Breast epithelium (tissue), 4 donors: ENCODE measurements at places on chromosomes 6 and 20. TPM values are rescaled to one million over a fixed set of nuclear protein-coding genes. Genes with fewer than 3 reads are reported as not detected.

GRCh38 chr6:57021086-57021720, 25.3 kb upstream of the KIAA1586 start:
- H3K27me3 ChIP-seq, result no peaks in the 10 kb centered on the region
- DNase-seq, result no peak
- no peak overlapping the region for H3K4me3 ChIP-seq
- H3K27ac ChIP-seq, result no peak overlapping the region
- no peaks in the 10 kb centered on the region for H3K36me3 ChIP-seq

Gene HLA-DRA
- total RNA-seq, result 238 TPM

GRCh38 chr20:58698741-58699622, 6.4 kb downstream of the NPEPL1 start:
- H3K4me1 ChIP-seq, result peaks cover 7% of the 10 kb centered on the region
- peaks cover 6% of the 10 kb centered on the region for H3K36me3 ChIP-seq
- no peaks in the 10 kb centered on the region for H3K27me3 ChIP-seq
- no peak overlapping the region for H3K27ac ChIP-seq

GRCh38 chr6:163311830-163312229, 102.7 kb upstream of the QKI start:
- H3K27ac ChIP-seq, result no peak overlapping the region
- H3K4me1 ChIP-seq, result no peaks in the 10 kb centered on the region
- no peak for DNase-seq
- H3K4me3 ChIP-seq, result no peak overlapping the region
- H3K36me3 ChIP-seq, result no peaks in the 10 kb centered on the region
- no peaks in the 10 kb centered on the region for H3K27me3 ChIP-seq

Gene SLC4A11
- total RNA-seq, result 0.48 TPM

GRCh38 chr6:965343-965742, 272.4 kb upstream of the EXOC2 start:
- H3K36me3 ChIP-seq, result no peaks in the 10 kb centered on the region
- no peak overlapping the region for H3K4me3 ChIP-seq
- DNase-seq, result no peak
- no peaks in the 10 kb centered on the region for H3K4me1 ChIP-seq
- H3K27ac ChIP-seq, result no peak overlapping the region

DNA sequence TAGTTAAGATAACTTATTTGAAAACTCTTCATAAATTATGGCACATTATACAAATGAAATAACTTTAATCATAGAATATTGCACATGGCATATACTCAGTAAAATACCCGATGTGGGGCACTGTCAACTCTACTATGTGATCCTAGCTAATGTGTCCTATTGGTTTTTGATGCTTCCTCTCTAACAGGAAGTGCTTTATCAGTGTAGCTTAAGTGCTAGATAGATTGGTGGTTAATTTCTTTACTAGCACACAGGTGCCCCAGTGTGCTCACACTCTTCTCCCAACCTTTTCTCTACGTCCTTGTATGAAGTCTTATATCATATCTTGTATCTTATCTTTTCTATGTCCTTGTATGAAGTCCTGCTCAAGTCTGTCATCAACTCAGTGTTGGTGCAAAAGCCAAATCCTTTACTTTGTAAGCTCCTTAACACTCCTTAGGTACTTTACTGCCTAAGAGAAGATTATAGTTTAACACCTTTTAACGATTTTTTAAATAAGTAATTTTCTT, 358.9 kb downstream of the CENPW start:
- no peak overlapping the region for H3K27ac ChIP-seq
- H3K4me1 ChIP-seq, result no peaks in the 10 kb centered on the region
- no peaks in the 10 kb centered on the region for H3K36me3 ChIP-seq
- H3K27me3 ChIP-seq, result no peaks in the 10 kb centered on the region
- H3K4me3 ChIP-seq, result no peak overlapping the region
- DNase-seq, result no peak

DNA sequence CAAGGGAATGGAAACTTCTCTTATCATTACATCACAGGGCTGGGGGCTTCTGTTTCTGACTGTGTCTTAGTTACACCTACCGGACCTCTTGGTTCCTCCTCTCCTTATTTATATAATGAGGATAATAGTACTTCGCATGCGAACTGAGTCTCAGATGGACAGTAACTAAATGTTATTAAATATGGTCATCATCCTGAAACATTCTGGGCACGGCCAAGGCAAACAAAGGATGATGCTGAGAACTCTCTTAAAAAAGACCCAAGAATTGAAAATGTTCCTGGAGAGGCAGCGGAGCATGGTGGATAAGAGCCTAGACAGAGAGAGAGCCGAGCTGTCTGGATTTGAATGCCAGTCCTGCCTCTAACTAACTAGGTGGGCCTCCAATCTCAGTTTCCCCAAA, 119.8 kb upstream of the SASH1 start:
- no peak overlapping the region for H3K27ac ChIP-seq
- no peaks in the 10 kb centered on the region for H3K27me3 ChIP-seq

Gene SMOC2
- 63.6 TPM for total RNA-seq

- no peak overlapping the region for H3K4me3 ChIP-seq
- H3K4me1 ChIP-seq, result no peaks in the 10 kb centered on the region
- no peaks in the 10 kb centered on the region for H3K27me3 ChIP-seq
- no peak for DNase-seq
Measured at GRCh38 chr6:48101290-48101689, 9.7 kb downstream of the PTCHD4 start.

GRCh38 chr20:35298264-35298663, 6.0 kb upstream of the FAM83C start:
- H3K36me3 ChIP-seq, result no peaks in the 10 kb centered on the region
- no peak overlapping the region for H3K27ac ChIP-seq
- H3K27me3 ChIP-seq, result peaks cover 10% of the 10 kb centered on the region
- DNase-seq, result no peak

Gene C6orf15
- not detected for total RNA-seq

- H3K4me3 ChIP-seq, result no peak overlapping the region
- H3K27ac ChIP-seq, result no peak overlapping the region
- H3K27me3 ChIP-seq, result no peaks in the 10 kb centered on the region
- H3K4me1 ChIP-seq, result no peaks in the 10 kb centered on the region
- no peaks in the 10 kb centered on the region for H3K36me3 ChIP-seq
- DNase-seq, result no peak
Measured at GRCh38 chr20:23193801-23194384, 107.8 kb upstream of the CD93 start.

- H3K4me3 ChIP-seq, result no peak overlapping the region
- no peaks in the 10 kb centered on the region for H3K36me3 ChIP-seq
- DNase-seq, result no peak
- H3K4me1 ChIP-seq, result no peaks in the 10 kb centered on the region
- H3K27ac ChIP-seq, result no peak overlapping the region
- H3K27me3 ChIP-seq, result no peaks in the 10 kb centered on the region
Measured at GRCh38 chr6:148247386-148248063, 95.1 kb upstream of the SASH1 start.

DNA sequence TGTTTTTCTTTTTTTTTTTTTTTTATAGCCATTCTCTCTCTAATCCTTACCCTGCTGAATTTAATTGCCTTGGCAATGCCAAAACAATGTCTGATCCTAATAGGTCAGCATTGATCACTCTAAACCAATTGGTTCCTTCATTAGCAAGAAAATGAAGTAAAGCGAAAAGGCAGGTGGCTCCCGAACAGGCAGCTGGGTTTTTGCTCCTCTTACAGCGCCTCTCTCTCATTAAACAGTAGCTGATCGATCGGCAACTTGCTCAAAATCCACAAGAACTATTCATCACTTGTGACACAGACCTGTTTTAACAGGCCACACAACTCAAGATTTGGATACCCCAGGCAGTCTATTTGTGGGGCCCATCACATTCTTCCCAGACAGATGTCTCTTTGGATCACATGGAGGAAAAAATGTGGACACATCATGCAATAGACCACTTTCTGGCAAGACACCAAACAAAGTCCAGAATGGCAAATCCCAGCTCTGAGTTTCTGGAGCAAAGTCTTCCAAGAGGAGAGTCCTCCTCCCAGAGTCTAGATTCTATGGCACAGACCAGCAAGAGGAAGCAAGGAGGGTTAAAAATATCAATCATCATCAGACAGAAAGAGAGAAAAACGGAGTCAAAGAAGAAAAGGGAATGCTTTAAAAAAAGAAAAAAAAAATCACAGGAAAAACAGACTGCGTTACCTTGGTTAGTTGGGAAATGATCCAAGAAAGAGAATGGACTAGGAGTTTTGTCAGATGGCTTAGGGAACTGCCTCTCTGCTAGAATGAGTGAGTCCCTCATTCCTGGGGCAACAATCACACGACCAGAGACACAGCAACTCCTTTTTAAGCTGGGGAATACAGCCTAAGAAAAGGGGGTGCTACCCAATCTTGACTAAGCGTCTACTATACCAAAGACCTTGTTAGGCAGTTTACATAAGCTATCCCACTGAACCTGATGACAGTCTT, 247.8 kb downstream of the BTBD9 start:
- H3K4me3 ChIP-seq, result no peak overlapping the region
- H3K27me3 ChIP-seq, result no peaks in the 10 kb centered on the region
- no peak overlapping the region for H3K27ac ChIP-seq
- no peak for DNase-seq
- H3K36me3 ChIP-seq, result no peaks in the 10 kb centered on the region

DNA sequence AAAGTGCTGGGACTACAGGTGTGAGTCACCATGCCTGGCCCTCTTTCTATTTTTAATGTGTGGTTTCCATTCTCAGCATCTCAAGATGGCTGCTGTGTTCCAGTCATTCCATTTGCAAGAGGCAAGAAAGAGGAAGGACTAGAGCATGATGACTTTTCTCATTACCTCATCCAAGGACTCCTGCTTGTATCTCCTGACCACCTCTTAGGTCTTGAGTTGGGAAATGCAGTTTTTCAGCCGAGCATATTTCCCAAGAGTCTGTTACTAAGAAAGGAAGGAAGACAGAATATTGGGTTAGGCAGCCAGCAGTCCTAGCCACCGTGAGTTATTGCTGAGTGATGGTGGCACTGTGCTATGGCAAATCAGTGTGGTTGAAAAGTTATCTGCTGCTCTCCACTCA, 108.4 kb upstream of the INSM1 start:
- no peaks in the 10 kb centered on the region for H3K36me3 ChIP-seq
- H3K4me1 ChIP-seq, result no peaks in the 10 kb centered on the region
- no peak overlapping the region for H3K27ac ChIP-seq
- H3K27me3 ChIP-seq, result no peaks in the 10 kb centered on the region
- no peak for DNase-seq

Gene C6orf141
- total RNA-seq, result 6.1 TPM

Gene HLA-DMB
- 16.4 TPM for total RNA-seq
